ENCODE measurements at places on chromosomes 2 and 18. TPM values are rescaled to one million over a fixed set of nuclear protein-coding genes. Genes with fewer than 3 reads are reported as not detected.

DNA sequence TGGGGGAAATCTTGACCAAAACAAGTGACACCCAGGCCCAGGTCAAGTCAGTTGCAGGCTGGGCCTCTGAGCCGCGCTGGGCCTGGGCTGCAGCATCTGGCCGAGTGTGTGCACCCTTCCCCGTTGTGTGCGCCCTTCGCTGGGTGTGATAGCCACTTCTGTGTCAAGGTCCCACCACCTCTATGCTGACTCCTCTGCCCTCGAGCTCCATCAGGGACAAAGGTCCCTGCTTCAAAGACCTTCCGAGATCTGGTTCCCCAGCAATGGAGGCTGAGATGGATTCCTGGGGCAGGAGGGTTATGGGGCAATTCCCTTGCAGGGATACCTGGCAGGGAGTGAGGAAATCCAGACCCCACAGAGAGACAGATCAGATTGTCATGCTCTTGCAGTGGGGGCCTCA lies 93.6 kb downstream of the PIEZO2 start:
- H3K4me1 ChIP-seq = no peaks in the 10 kb centered on the region
- no peak overlapping the region for H3K27ac ChIP-seq
- no peak overlapping the region for H3K4me3 ChIP-seq
- H3K36me3 ChIP-seq = no peaks in the 10 kb centered on the region

GRCh38 chr18:31626409-31626808 lies 34.7 kb downstream of the TTR start:
- no peaks in the 10 kb centered on the region for H3K4me1 ChIP-seq
- H3K27me3 ChIP-seq = no peaks in the 10 kb centered on the region
- no peak overlapping the region for H3K27ac ChIP-seq
- no peak for DNase-seq
- no peaks in the 10 kb centered on the region for H3K36me3 ChIP-seq

- H3K27me3 ChIP-seq = no peaks in the 10 kb centered on the region
- no peaks in the 10 kb centered on the region for H3K4me1 ChIP-seq
- no peak overlapping the region for H3K4me3 ChIP-seq
- no peak overlapping the region for H3K27ac ChIP-seq
- DNase-seq = no peak
Measured at GRCh38 chr2:7881466-7881865, 800.4 kb upstream of the ID2 start.

- H3K4me3 ChIP-seq = no peak overlapping the region
- H3K4me1 ChIP-seq = peaks cover 70% of the 10 kb centered on the region
- no peaks in the 10 kb centered on the region for H3K27me3 ChIP-seq
- H3K36me3 ChIP-seq = no peaks in the 10 kb centered on the region
- no peak overlapping the region for H3K27ac ChIP-seq
- no peak for DNase-seq
Measured at GRCh38 chr2:100882645-100883613, 63.0 kb downstream of the NPAS2 start.

DNA sequence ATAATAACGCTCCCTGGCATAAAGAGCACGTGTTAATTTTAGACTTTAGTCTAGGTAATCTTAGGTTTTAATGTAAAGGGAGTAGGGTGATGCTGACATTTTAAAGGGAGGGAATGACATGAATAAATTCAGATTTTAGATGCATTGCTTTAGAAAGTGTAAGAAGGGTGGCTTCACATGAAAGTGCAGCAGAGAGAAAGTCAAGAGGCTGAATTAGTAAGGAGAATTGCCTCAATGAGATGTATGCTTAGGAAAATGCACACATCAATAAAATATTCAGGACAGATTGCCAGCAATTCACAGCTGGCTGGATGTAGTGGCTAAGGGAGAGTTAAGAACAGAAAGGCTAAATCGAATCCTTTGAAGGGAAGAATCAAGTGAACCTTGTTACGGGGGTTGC lies 165.5 kb upstream of the CDH19 start:
- H3K36me3 ChIP-seq = no peaks in the 10 kb centered on the region
- no peaks in the 10 kb centered on the region for H3K27me3 ChIP-seq
- DNase-seq = no peak
- H3K27ac ChIP-seq = no peak overlapping the region

GRCh38 chr2:197124639-197125390 lies 185.8 kb downstream of the ANKRD44 start:
- H3K4me3 ChIP-seq = no peak overlapping the region
- DNase-seq = no peak
- no peaks in the 10 kb centered on the region for H3K36me3 ChIP-seq
- no peaks in the 10 kb centered on the region for H3K4me1 ChIP-seq
- H3K27me3 ChIP-seq = no peaks in the 10 kb centered on the region

DNA sequence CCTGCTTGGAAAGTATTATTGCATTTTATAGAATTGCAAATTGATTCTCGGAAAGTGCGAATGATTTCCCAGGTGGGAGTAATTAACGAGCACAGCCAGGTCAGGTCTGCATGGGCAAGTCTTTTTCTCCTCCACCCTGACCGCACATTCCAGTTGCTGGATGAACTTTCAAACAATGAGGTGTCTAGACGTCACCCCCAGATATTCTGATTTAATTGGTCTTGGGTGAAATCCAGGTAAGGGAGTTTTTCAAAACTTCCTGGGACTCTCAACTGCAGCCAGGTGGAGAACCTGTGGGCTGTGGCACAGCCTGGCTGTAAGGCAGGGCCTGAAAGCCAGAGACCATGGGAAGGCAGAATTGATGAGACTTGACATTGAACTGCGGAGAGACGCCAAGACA lies 15.9 kb upstream of the RNF152 start:
- DNase-seq = no peak
- no peaks in the 10 kb centered on the region for H3K4me1 ChIP-seq
- no peaks in the 10 kb centered on the region for H3K27me3 ChIP-seq

DNA sequence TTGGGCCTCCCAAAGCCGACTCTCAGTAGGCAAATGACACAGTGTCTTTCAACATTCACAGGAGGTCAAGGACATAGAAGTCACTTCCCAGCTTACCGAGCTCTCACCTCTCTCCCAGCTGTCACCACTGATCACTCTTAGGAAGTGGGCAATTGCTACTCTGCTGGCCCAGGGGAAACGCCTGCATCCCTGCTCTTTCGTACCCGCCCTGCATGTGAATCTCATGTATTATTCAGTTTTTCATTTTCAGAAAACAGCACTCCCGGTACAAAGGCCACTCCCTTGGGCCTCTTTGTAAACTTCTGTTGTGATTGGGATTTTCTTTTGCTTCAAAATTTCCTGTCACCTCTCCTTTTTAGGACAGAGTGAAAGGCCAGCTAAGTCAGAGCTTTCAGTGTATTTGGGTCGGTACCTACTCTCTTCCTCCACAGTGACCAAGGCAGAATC lies 15.4 kb downstream of the MRPL44 start:
- H3K4me1 ChIP-seq = no peaks in the 10 kb centered on the region
- no peaks in the 10 kb centered on the region for H3K27me3 ChIP-seq
- peaks cover 22% of the 10 kb centered on the region for H3K36me3 ChIP-seq

GRCh38 chr2:163592954-163593622 lies 142.7 kb downstream of the FIGN start:
- H3K4me1 ChIP-seq = no peaks in the 10 kb centered on the region
- H3K36me3 ChIP-seq = no peaks in the 10 kb centered on the region
- no peaks in the 10 kb centered on the region for H3K27me3 ChIP-seq
- H3K4me3 ChIP-seq = no peak overlapping the region

DNA sequence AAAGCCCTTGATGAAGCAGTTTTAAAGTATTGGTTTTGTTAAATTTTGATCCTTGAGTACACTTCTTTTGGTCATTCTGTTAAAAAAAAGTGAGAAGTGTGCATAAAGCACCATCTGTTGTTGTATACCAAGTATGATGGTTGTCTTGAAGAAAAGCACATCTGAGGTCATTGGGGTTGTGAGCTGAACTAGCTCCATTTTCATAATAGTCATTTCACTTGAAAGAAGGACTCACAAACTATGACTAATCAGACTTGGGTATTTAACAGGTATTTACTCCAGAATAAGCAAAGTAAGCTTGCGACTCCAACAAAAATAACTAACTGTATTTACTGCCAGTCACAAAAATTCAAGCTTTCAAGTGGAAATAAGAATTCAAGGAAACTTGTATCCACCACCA lies 35.1 kb downstream of the CHN1 start:
- no peak for DNase-seq
- H3K36me3 ChIP-seq = no peaks in the 10 kb centered on the region
- no peaks in the 10 kb centered on the region for H3K27me3 ChIP-seq
- peaks cover 35% of the 10 kb centered on the region for H3K4me1 ChIP-seq

GRCh38 chr2:237689336-237690131 lies 62.1 kb downstream of the LRRFIP1 start:
- peaks cover 78% of the 10 kb centered on the region for H3K4me1 ChIP-seq
- no peak overlapping the region for H3K4me3 ChIP-seq
- no peaks in the 10 kb centered on the region for H3K27me3 ChIP-seq
- no peaks in the 10 kb centered on the region for H3K36me3 ChIP-seq
- peak; percentile 48 for DNase-seq

DNA sequence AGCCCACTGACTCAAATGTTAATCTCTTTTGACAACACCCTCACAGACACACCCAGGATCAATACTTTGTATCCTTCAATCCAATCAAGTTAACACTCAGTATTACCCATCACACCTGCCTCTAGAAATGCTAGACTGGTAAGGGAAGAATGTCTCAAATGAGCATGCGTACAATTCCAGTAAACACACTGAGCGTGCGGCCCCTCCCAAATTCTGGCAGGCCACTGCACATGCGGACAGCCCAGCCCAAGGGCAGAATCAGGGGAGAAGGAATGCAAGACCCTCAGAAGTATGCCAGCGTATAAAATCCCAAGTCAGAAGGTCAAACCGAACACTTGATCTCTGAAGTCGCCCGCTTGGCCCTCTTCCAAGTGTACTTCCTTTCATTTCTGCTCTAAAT lies 7.6 kb upstream of the EMILIN2 start:
- H3K4me1 ChIP-seq = no peaks in the 10 kb centered on the region
- no peak overlapping the region for H3K27ac ChIP-seq
- no peaks in the 10 kb centered on the region for H3K27me3 ChIP-seq
- DNase-seq = no peak
- H3K4me3 ChIP-seq = no peak overlapping the region
- no peaks in the 10 kb centered on the region for H3K36me3 ChIP-seq

- no peaks in the 10 kb centered on the region for H3K27me3 ChIP-seq
- H3K4me3 ChIP-seq = peak overlapping the region; percentile 76
- H3K27ac ChIP-seq = peak overlapping the region; percentile 83
- DNase-seq = peak; percentile 75
- H3K4me1 ChIP-seq = peaks cover 23% of the 10 kb centered on the region
Measured at GRCh38 chr2:69012310-69013141, 453 bp upstream of the ANTXR1 start.

GRCh38 chr2:46690825-46691224 lies 211.5 kb downstream of the TMEM247 start:
- H3K4me3 ChIP-seq = no peak overlapping the region
- DNase-seq = no peak
- no peak overlapping the region for H3K27ac ChIP-seq
- no peaks in the 10 kb centered on the region for H3K27me3 ChIP-seq

DNA sequence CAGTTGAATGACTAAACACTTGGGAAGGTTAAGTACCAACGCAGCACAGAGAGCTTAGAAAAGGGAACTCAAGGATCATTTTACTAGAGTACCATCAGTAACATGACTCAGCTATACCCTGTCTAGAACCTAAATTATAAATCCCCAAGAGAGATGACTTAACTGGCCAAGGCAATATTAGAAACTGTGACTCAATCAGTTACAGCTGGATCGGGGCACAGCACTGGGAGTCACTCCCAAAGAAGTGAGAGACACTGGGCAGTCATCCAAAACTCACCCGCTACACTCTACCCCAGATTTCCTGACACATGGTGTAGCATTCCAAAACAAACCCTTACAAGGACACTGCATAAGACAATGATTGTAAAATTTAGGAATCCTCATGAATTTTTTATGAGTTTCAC lies 17.7 kb downstream of the IWS1 start:
- no peak overlapping the region for H3K27ac ChIP-seq
- H3K4me1 ChIP-seq = peaks cover 74% of the 10 kb centered on the region
- peak; percentile 33 for DNase-seq
- no peak overlapping the region for H3K4me3 ChIP-seq
- no peaks in the 10 kb centered on the region for H3K27me3 ChIP-seq
- H3K36me3 ChIP-seq = peaks cover 14% of the 10 kb centered on the region

- H3K4me3 ChIP-seq = no peak overlapping the region
- H3K27me3 ChIP-seq = no peaks in the 10 kb centered on the region
- H3K27ac ChIP-seq = no peak overlapping the region
- H3K4me1 ChIP-seq = no peaks in the 10 kb centered on the region
Measured at GRCh38 chr18:5997361-5997760, 102.0 kb upstream of the TMEM200C start.

Gene ALPP
- not detected for polyA plus RNA-seq

Gene AFF3
- polyA plus RNA-seq = 0.39 TPM

Gene EFHD1
- 36.2 TPM for polyA plus RNA-seq

Gene GULP1
- 2.4 TPM for polyA plus RNA-seq

Gene PRKD3
- polyA plus RNA-seq = 7.0 TPM

Gene SRD5A2
- polyA plus RNA-seq = not detected

All from heart right ventricle (tissue), 16 donors.